ENCODE measurements at places on chromosomes 12 and 14.

- no peak for DNase-seq
These were observed 42.4 kb downstream of the FAM186A start for GRCh38 chr12:50353869-50354593.

DNA sequence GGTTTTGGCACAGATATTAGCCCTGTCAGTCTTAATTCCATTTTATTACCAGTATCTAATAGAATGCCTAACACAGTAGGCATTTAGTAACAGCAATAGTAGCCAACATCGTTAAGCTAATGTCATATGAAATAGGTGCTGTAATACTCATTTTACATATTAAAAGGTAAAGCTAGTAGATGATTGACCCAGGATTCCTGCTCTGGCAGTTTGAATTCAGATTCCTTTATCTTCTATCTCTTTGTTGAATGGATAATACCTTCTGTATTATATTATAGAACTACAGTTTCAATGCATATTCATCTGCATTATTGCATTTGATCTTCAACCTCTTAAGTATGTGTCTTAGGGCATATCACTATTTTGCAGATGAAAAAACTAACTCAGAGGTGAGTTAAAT lies 2.9 kb downstream of the ATL1 start:
- DNase-seq = no peak

DNA sequence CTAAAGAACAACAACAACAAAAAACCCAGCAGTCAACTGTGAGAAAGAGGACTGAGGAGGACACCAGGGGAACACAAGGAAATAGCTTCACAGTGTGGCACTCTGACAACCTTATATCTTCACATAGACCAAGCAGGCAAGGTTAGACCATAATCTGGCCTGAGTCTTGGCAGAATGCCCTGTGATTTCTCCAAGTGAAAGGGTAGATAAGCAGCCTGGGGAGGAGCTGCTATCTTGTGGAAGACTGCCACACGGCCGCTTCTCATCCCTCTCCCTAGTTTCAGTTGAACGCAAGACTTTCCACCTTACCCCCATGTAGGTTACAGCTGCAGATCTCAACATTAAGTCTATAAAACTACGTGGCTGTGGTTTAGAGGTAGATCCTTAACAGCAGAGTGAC lies 3.7 kb downstream of the SLC25A21 start:
- DNase-seq = no peak

DNA sequence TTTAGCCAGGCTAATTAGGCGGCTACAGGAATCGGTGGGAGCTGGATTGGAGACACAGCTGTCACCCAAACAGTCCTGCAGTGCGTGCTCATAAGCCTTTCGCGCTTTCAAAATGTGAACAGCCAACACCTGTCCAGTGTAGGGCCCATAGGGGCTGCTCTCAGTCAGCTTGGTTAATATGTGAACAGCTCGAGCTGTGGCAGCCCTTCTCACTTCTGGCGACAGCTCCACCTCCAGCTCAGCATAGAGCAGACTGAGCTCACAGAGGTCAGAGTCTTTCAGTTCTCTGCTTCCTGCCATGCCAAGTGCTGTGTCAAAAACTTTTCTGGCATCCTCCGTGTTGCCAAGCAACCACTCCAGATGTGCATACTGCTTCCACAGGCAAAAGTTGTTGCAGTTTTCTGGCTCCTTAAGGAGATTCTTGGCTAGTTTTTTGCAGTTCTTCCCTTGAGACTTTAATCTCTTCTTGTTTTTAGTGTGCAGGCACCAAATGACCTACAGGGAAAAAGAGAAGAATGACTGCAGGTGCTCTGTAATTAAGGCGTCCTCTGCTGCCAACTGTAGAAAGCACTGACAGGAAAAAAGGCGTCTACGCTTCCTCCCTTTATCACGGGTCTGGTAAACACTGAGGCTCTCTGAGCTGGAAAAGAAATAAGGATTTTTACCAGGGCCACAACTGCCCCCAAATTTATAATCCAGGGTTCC lies 32.5 kb downstream of the PSMC1 start:
- DNase-seq = no peak

DNA sequence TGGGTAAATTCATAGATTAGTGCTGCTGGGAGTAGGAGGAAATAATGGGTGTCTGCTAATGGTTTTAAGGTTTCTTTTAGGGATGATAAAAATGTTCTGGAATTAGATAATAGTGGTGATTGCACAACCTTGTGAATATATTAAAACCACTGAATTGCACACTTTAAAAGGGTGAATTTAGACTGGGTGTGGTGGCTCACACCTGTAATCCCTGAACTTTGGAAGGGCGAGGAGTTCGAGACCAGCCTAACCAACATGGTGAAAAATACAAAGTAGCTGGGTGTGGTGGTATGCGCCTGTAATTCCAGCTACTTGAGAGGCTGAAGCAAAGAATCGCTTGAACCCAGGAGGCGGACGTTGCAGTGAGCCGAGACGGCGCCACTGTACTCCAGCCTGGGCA lies 1.3 kb downstream of the RAD52 start:
- no peak for DNase-seq

DNA sequence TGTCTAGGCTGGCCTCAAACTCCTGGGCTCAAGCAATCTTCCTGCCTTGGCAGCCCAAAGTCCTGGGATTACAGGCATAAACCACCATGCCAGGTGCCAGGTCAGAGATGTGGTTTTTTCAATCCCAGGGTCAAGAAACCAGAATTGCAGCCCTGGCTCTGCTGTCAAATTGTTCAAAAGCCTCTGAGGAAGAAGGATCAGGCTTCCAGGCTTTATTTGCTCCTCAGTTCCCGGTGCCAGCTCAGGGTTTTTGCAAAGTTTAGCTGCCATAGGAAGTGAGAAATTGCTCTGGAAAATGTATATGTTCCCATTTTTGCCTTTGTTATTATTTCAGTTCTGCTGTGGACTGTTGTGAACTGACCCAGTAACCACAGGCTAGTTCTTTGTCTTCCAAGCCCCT lies 28.7 kb downstream of the WNT5B start:
- DNase-seq = no peak

- DNase-seq = no peak
These were observed 110.7 kb downstream of the NCOR2 start for GRCh38 chr12:124456652-124457152.

DNA sequence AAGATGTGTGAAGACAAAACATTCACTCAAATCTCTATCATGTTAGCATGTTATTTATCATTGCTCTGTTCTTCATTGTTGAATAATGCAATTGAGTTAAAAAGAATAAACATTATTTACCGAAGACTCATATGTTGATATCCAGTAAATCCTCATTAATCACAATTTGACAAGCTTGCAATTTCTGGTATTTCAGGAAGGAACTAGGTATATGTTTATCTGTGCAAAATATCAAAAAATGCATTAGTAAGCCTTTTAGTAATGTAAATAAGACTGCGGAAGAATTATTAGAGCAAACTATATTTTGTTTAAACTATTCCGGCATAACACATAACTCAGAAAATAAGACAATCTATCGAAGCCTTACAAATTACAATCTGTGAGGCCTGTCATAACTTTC lies 222.7 kb upstream of the NOVA1 start:
- no peak for DNase-seq

DNA sequence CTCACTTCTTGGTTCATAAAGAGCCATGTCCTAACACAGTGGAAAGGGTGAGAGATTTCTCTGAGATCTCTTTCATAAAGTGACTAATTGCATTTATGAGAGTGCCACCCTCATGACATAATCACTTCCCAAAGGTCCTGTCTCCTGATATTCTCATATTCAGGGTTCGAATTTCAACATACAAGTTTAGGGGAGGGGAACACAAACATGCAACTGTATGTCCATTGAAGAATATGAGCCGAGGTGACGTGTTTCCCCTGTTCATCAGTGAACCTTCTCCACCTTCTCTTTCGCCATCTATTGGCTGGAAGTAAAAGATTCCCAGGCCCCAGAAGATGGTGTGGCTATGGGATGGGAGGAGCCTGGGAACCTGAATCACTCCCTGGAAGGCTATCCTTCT lies 354.2 kb upstream of the ATP2B1 start:
- DNase-seq = no peak

DNA sequence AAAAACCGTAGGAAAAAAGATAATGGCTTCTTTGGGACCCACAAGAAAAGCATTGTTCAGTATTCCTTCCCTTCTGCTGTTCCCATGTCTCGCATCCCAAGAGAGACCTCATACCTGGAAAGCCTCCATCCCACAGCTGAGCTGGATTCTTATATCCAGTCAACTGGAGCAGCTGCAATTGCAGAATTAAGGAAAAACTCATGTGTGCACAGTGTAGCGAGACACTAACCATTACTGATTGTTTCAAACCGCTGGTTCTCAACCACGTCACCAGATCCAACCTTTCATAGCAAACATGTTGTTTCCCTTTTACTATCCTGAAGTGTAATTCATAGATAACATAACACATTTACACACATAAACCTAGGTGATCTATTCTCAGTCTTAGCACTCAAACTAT lies 5.5 kb upstream of the RNASE10 start:
- no peak for DNase-seq

- no peak for DNase-seq
These were observed 8.6 kb downstream of the ACVRL1 start for GRCh38 chr12:51915951-51916350.

- DNase-seq = peak; percentile 82
These were observed 77.9 kb upstream of the PWP1 start for GRCh38 chr12:107607464-107608392.

GRCh38 chr14:54805070-54805444 lies 97.6 kb downstream of the GCH1 start:
- no peak for DNase-seq

GRCh38 chr14:95564060-95564459 lies 29.2 kb downstream of the GLRX5 start:
- peak; percentile 10 for DNase-seq

- no peak for DNase-seq
These were observed 137.0 kb downstream of the ZFP36L1 start for GRCh38 chr14:68655911-68656316.

DNA sequence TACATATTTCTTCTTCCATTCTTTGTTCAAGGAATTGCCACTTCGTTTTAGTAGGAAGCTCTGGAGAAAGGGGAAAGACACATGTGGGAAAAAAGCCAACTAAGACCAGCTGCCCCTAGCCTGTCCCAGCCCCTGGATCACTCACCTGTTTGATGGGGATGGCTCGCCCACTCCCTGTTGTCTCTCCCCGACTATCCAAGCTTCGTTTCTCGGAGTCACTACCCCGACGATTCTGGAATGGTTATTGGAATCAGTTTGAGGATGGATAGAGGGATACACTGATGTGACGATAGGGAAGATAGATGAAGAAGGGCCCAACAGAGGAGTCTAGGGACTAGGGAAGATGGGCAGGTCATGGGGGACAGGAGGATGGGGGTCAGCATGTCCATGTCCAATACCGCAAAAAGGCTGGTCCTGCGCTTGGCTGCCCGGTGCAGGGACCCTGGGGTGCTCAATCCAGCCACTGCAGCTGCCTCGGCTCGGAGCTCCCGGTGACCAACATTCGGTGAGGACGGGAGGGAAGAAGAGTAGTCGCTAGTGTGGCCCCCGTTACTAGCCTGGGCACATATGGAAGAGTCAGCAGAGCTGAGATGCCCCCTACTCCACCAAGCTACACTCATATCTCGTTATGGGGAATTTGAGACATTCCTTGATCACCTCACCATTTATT lies 7.0 kb downstream of the AGAP2 start:
- no peak for DNase-seq

DNA sequence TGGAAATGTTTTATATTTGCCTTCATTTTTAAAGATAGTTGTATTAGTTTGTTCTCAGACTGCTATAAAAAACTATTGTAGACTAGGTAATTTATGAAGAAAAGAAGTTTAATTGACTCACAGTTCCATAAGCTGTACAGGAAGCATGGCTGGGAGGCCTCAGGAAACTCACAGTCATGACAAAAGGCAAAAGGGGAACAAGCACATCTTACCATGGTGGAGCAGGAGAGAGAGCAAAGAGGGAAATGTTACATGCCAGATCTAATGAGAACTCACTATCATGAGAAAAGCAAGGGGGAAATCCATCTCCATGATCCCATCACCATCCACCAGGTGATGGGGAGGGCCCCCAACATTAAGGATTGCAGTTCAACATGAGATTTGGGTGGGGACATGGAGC lies 35.5 kb upstream of the UNC79 start:
- no peak for DNase-seq

GRCh38 chr14:21036751-21037150 lies 2.1 kb upstream of the RNASE13 start:
- peak; percentile 20 for DNase-seq

GRCh38 chr14:88947646-88948598 lies 123.5 kb downstream of the TTC8 start:
- DNase-seq = no peak

- DNase-seq = no peak
These were observed 54.2 kb downstream of the C12orf42 start for GRCh38 chr12:103441437-103442181.

DNA sequence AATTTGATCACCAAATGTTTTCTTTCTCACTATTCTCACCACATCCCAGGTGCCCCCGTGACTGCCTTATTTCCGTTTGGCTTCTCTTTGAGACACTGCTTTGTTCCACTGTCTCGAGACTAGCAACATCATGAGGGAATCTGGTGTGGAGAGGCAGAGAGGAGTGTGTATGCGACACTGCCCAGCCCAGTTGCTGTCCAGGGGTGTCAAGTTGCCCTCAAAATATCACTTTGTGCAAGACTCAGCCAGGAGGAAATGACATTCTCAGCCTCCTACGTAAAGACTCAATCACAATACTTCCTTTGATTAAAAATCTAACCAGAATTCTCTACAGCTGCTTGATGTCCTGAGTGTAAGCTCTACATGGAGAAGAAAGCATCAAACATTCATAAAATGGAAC lies 48.2 kb upstream of the EEA1 start:
- DNase-seq = no peak

DNA sequence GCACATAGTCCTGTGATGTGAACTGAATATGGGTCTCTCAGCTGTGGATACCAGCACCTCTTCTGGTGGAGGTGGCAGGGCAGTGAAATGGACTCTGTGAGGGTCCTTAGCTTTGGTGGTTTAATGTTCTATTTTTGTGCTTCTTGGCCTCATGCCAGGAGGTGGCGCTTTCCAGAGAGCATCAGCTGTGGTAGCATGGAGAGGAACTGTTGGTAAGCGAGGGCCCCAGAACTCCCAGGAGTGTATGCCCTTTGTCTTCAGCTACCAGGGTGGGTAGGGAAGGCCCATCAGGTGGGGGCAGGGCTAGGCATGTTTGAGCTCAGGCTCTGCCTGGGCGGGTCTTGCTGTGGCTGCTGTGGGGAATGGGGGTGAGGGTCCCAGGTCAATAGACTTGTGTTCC lies 241.7 kb downstream of the AEBP2 start:
- DNase-seq = no peak

DNA sequence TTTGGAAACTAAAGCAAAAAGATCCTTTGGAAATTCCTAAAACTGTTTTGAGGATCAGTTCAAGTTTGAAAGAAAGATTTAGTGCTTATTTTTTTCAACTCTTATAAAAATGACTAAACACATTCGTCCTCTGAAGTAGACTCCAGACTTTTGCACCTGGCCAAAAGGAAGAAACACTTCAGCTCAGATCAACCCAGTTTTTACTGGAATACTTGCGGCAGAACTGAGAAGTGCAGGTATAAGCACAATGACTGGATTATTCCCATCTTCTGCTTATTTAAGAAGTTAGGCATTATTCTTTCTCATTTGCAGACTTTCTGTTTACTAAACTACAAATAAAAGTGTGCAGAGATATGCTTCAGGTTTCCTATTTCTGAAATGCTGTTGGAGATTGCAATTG lies 41.9 kb downstream of the PDE6H start:
- no peak for DNase-seq

Measured in AG08395 (cell line).